ENCODE measurements at places on chromosomes 5 and 9. TPM values are rescaled to one million over a fixed set of nuclear protein-coding genes. Genes with fewer than 3 reads are reported as not detected.

- no peak for DNase-seq
Observed at GRCh38 chr5:10393491-10393890, 40.0 kb downstream of the MARCHF6 start.

GABRG2 gene
- not detected for total RNA-seq

DNA sequence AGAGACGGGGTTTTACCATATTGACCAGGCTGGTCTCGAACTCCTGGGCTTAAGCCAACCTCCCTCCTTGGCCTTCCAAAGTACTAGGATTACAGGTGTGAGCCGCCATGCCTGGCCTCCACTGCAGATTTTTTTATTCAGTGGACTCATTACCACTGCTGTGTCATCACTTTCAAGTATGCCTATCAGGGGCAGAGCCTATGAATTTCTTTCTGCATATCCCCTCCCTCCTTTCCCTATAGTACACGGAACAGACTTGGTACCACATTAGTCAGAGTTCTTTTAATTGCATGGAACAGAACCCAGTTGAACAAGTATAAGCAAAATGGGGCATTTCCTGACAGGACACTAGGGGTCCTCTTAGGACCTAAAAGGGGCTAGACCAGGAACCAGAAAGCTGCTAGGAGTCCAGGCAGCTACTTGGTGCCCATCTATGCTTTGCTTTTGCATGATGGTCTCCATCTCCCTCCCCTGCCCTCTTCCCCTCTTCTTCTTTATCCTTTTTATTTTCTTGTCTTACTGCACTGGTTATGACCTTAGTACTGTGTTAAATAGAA is 5.8 kb downstream of the BSPRY start:
- no peak for DNase-seq

PHF24 gene
- total RNA-seq, result not detected

- DNase-seq, result no peak
Observed at GRCh38 chr9:17521100-17521855, 57.6 kb upstream of the SH3GL2 start.

DNA sequence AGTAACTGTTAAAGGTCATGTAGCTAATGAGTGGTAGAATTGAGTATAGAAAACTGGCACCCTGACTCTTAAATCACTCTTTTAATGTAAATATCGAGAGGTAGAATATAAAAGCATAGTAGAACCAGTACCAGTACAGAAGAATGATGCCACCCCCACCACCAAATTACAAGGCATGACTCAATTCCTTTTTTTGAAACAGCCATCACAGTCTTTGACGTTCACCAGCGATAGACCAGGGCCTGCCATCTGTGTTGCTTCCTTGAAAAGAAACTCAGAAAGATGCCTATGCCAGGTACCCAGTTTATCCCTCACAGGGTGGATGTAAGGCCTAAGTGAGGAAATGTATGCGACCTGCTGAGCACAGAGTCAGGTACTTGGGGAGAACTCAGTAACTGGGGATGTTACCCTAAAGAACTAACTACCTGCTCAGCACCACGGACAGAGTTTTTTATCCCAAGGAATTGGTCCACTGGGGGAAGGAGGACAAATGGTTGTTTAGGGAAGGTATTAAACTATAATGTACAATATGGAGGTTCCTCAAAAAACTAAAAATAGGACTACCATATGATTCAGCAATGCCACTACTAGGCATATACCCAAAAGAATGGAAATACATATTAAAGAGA is 116.5 kb downstream of the BRINP1 start:
- DNase-seq, result no peak

KIAA0825 gene
- 2.6 TPM for total RNA-seq

DNA sequence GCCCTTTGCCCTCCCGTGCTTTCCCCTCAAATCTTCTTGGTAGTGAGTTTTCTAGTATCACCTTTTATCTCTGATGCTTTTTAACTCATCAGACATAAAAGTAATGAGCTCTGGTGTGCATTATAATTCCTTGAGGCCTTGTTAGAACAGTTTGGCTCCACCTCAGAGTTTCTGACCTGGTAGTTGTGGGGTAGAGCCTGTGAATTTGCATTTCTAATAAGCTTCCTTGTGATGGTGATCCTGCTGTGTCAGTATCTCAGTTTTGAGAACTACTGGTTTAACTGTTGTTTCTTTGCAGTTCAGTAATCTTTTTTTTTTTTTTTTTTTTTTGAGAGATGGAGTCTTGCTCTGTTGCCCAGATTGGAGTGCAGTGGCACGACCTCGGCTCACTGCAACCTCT is 31.1 kb downstream of the UBE2D2 start:
- no peak for DNase-seq

DNA sequence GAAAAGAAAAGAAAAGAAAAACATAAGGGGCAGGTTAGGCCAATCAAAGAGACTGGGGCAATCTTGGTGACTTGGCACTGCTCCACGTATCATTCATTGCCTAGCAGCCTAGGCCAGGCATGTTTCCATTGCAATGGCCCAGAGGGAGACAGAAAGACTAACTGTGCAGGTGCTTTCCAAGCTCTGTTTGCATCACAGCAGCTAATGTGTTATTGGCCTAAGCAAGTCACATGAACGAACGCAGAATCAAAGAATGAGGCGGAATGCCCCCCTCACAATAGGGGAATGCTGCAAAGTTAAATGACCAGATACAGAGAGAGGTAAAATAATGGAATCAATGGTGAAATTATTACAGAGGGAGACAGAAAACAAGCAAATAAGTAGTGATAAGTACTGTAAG is 11.1 kb upstream of the VPS13A start:
- DNase-seq, result no peak

TRIP13 gene
- 1.0 TPM for total RNA-seq

- DNase-seq, result no peak
Observed at GRCh38 chr5:40306869-40307487, 372.7 kb upstream of the PTGER4 start.

GRCh38 chr5:80071510-80072021 is 36.4 kb downstream of the THBS4 start:
- no peak for DNase-seq

DNA sequence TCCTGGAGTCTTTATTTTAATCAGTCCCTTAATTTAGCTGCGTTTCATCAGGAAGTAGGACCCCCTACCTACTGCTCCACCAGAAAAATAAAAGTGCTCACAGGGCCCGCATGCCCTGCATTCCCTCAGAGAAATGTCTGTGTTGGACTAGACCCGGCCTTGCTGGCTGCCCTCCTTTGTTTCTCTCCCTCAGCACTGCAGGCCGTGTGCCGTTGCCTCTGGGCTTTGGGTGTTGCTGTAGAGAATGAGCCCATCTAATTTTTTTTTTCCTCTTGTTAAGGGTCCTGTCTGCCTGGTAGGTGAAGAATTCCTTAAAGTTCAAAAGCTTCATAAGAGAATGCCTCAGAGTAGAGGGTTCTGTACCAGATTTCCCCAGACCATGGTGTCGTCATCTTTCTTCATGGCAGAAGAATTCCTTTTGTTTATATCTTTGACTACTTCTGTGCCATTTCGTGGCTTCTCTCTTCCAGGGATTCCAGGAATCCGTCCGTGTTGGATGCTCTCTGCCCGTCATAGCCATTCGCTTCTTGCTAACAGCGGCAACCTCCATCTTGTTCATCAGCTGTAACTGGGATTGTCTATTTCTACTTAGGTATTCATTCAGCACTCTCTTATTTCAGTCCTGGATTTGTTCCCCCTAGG is 49.8 kb upstream of the ANGPTL2 start:
- no peak for DNase-seq

EIF4EBP3 gene
- total RNA-seq, result 14.0 TPM

DNA sequence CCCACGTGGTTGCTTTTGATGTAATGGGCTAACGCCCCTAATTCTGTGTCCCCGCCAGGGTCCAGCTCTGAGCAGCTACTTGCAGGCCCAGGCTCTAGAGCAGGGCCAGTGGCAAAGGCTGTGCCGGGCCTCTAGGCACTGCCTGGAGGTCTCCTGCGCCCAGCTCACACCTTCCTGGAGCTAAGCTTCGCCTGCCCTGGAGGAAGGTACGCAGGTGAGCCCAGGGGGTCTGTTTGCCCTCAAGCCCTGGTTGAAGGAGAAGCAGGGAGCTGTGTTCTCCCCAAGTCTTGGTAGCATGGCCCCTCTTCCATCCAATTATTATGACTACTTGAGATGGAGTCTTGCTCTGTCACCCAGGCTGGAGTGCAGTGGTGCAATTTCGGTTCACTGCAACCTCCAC is 5.2 kb upstream of the LMX1B start:
- no peak for DNase-seq

DNA sequence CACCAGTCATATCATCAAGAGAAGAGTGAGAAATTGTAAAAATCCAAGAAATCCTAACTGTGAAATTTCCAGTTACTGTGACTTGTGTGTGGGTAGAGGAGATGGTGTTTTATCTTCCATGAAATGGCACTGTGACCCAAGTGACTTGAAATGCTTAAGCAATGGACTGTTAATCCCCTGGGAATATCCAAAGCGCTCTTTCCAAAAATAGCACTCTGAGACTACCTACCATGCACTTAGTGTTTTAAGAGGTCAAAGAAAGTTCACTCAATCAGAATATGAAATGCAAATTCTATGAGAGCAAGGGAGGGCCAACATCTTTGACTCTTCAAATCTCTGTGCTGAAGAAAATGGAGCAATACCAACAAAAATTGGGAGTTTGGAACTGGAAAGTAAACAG is 244.0 kb downstream of the GABRB2 start:
- DNase-seq, result no peak

GRCh38 chr5:174606646-174607045 is 117.7 kb upstream of the MSX2 start:
- no peak for DNase-seq

EQTN gene
- not detected for total RNA-seq

GRCh38 chr5:150304481-150305081 is 1.9 kb upstream of the ARSI start:
- no peak for DNase-seq

GRCh38 chr9:97459326-97459725 is 42.1 kb upstream of the TMOD1 start:
- DNase-seq, result no peak

DNA sequence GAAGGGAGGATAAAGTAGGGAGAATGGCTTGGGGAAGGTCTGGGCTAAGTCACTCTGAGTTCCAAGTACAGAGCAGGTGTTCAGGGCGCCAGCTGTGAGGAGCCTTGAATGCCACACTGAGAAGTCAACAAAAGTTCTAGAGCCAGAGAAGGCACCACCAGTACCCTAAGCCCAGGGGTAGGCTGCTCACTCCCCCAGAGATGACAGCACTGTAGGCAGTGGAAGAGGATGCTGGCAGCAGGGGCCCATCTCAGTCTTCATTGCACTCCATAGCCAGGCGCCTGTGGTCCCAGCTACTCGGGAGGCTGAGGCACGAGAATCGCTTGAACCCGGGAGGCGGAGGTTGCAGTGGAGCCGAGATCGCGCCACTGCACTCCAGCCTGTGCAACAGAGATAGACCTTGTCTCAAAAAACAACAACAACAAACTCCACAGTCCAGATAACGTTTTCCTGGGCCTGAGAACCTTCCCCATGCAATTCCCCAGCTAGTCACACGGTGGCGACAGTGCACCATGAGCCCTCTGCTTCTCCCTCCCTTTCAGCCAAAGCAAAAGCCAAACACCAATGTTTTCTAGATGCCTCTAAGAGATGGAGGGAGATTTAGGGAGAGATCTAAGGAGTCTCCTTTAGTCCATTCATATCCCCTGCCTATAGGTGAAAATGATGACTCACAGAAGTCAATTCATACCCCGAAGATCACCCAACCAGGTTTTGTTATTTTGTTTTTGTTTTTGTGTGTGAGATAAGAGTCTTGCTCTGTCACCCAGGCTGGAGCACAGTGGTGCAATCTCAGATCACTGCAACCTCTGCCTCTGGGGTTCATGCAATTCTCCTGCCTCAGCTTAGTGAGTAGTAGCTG is 19.8 kb upstream of the NSD1 start:
- peak; percentile 63 for DNase-seq

- DNase-seq, result no peak
Observed at GRCh38 chr5:154971501-154971900, 30.6 kb downstream of the MRPL22 start.

OBP2B gene
- not detected for total RNA-seq

DNA sequence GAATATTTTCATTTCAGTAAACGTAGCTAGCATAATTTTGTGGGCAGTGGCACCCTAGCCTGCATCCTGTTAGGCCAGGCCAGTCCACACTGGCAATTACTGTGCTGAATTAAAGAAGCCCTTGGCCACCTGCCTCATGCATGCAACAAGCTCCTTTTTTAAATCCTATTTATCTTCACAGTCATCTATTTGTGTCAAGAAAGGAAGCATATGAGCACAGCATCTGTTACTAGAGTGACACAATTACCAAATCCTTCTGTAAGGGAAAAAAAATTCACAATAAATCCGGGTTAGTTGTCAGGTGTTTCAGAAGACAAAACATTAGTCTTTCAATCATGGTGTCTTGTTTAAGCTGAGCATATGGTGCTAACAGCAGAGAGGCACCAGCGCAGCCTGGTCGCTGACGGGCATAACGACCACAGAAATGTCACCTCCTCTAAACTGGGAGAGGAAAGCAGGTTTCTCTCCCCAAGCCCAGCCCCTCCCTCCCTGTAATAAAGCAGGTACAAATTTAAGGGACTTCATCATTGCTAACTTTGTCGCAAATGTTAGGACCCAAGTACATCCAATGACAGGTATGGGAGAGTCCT is 520.6 kb downstream of the CTNND2 start:
- no peak for DNase-seq

FER gene
- 15.1 TPM for total RNA-seq

DNA sequence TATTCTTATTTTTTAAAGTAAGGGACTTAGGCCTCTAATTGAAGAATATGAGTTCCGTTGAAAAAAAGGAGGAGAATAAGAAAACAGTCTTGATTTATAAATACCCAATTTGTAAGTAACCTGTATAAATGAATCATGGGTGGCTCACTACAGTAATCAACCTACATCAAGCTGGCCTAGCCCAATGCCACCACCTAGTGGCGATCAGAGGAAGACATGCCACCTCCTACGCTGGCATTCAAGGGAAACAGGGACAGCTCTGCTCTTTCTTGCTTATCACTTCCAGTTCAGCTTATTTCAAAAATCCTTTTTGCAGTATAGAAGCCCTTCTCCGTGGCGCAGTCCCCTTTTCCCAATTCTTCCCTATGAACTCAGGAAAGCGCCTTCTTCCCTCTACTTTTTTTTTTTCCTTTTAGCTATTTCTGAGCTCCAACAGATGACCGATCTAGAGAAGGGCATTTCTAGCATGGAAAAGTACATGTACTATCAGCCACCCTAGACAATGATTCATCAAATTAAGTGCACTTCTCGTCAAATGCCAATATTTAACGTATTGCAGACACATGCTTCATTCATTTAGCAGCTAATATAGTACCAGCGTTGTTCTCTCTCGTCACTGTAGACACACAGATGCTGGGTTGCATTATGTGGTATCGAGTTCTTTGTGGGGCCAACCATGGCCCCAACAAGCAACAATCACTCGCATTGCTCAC is 28.3 kb downstream of the PTPN3 start:
- peak; percentile 15 for DNase-seq

DNA sequence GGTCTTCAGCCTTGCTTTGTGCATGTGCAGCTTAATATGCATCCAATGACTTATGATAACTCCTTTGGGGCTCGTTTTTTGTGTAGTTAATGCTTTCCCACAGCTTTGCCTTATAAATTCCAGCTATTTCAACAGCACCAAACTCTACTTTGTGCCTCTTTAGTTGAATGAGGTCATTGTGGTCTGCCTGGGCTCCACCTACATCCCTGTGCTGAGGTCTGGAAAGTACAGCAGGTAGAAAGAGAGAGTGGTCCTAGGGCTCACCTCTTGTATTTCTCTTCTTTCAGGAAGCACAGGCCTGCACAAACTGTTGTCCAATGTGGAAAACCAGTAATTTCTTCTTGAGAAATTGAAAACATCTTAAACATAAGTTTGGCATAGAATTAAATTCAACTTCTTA is 167.2 kb downstream of the XRCC4 start:
- no peak for DNase-seq

GRCh38 chr5:44189255-44189654 is 200.0 kb downstream of the FGF10 start:
- no peak for DNase-seq

- DNase-seq, result peak; percentile 50
Observed at GRCh38 chr9:127578952-127579853, 32.9 kb upstream of the STXBP1 start.
